RCC 7860 (cell line): ENCODE measurements at places on chromosomes 6 and 20.

GRCh38 chr20:45049904-45050471, 50.9 kb downstream of the KCNS1 start:
- DNase-seq, result no peak

DNA sequence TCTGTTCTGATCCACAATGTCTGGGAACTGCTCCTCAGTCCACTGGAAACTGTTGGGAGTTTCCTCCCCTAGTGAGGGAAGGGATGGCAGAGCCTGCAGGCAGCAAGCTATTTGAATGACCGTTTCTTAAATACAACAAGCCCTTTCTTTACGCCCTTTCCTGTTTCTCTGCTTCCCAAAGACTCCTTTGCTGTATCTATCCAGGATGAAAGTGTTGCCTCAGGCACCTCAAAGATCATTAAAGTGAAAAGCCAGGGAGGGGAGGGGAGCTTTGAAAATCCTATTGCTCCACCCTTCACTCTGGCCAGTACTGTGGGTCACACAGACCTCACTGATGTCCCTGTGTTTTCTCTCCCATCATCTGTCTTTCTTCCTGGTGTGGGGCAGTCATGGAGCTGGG, 213.1 kb downstream of the RNF144B start:
- no peak for DNase-seq

- DNase-seq, result no peak
Measured at GRCh38 chr6:167571550-167571949, 246.7 kb downstream of the TTLL2 start.

- DNase-seq, result peak; percentile 14
Measured at GRCh38 chr6:39166189-39166911, 51.4 kb upstream of the SAYSD1 start.

GRCh38 chr6:100257793-100258395, 206.8 kb downstream of the SIM1 start:
- DNase-seq, result peak; percentile 74

GRCh38 chr20:13017883-13018535, 9.2 kb downstream of the SPTLC3 start:
- no peak for DNase-seq

DNA sequence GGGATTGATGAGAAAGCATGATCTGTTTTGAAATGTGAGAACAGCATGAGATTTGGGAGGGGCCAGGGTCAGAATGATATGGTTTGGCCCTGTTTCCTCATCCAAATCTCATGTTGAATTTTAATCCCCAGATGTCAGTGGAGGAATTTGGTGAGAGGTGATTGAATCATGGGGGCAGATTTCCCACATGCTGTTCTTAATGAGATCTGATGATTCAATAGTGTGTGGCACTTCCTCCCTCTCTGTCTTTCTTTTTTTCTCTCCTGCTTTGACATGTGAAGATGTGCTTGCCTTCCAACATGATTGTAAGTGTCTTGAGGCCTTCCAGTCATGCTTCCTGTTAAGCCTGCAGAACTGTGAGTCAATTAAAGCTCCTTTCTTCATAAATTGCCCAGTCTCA, 1060.3 kb upstream of the CITED2 start:
- peak; percentile 17 for DNase-seq

DNA sequence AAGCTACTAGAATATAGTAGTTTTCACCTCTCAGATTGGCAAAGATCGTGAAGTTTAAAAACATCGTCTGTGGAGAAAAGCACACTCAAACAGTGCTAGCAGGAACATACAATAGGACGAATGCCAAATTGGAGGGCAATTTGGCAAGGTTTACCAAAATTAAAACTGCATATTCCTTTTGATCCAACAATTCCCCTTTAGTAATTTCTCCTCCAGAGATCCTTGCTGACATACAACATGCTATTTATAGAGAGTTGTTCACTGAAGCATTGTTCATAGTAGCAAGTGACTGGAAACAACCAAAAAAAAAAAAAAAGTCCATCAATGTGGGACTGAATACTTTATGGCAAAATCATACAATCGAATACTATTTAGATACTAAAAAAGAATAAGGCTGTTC, 202.2 kb downstream of the ATXN1 start:
- DNase-seq, result no peak

- DNase-seq, result no peak
Measured at GRCh38 chr6:159047891-159048685, 3.3 kb upstream of the TAGAP start.

DNA sequence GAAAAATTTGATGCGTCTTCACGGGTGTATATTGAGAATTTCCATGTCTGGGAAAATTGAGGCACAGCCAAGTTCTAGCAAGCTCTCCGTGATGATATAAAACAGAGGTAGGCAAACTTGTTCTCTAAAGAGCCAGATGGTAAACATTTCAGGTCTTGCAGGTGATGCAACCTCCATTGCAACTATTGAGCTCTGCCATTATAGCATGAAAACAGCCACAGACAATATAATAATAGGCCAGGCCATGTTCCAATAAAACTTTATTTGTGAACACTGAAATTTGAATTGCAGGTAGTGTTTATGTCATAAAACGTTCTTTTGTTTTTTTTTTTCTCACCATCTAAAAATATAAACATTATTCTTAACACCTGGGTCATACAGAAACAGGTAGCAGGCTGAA, 168.2 kb downstream of the ZNF217 start:
- DNase-seq, result no peak

DNA sequence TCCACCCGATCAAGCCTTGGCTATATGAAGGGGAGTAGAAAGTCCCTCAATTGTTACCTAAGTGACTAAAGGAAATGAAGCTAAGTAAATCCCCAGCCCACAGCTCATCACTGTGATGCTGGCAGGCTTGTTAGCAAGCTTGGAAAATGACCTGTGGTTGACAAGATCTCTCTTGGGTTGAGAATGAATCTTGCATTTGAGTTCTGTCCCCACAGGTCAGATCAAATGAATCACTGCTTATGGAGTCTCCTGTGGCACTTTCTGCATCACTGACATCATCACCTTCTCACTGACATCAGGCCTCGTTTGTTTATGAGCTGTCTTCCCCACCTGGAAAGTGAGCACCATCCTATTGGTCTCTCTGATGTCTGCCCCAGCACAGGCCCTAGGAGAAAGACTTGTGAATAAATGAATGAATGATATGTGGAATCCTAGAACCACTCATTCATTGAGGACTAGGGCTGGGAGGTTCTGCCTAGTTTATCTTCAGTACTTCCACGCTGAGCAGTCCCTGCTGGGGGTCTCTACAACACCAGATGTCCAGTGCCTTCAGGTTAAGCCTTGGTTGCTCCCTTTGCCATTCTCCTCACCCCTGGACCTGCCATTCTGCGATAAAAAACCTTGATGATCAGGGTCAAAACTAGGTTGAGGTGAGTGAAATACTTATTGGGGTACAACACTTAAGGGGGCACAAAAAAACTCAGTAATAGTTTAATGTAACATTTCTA, 318.4 kb upstream of the MOCS1 start:
- DNase-seq, result no peak

DNA sequence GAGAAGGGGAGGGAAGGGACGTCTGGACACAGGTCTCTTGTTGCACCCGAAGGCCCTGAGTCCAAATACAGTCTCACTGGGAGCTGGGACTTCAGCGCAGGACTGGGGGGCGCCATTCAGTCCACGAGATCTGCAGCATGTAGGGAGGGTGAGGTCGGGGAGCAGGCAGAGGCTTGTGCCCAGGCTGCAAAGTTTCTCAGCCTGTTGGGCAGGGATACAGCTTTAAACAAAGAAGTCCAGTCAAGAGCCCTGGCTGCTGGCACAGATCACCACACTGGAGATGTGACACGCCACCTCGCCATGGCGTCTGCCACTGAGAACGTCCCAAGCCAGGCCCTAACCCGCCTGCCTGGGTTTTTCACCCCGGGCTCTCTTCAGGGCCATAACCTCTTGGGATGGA, 256.6 kb downstream of the DLL1 start:
- DNase-seq, result no peak

DNA sequence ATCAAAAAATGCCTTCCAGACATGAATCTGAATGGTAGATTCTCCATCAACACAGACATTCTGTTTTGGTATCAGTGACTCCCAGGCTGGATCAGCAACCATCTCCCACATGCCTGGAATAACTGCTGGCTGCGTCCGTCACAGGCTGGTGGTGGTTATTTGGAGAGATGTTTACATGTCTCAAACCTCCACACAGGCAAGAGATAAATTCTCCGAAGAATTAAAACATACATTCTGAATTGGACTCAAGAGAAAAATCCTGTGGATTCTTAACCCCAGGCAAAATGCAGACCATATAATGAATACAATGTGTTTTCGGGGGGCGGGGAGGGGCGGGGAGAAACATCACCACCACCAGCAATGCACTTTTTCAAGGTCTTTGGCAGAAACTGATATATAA, 108.2 kb downstream of the THBS2 start:
- no peak for DNase-seq

GRCh38 chr6:143673669-143674068, 4.1 kb upstream of the PHACTR2 start:
- peak; percentile 66 for DNase-seq

- DNase-seq, result no peak
Measured at GRCh38 chr20:40410028-40410427, 279.0 kb downstream of the MAFB start.

DNA sequence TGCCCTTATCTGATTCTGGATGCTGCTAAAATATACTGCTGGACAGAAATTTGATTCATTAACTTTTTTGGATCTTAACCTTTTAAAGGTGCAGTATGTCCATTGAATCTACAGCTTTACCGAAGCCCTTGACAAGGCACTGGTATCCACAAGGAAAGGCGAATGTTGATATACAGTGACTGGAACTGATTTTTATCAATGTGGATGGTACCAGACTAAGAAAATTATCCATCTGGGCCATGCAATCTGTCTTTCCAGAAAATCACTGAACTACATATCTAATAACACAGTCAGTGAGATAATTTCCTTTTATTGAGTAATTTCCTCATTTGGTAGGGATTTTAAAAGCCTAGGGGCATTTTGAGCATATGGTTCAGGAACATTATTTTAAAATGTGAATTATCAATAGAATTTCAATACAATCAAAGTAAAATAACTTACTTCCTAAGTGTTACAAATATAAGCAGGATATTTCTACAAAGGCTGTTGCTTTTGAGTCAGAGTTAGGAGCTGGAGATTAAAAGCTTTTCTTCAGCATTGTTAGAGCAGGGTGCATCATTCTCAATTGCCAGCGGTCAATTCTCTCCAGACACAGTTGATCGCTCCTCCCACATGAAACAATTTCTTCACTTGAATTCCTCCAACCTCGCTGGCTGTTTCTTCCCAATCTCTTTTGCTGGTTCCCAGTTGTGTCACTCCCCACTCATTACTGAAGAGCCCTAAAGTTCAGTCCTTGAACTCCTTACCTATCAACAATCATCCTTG, 585.3 kb upstream of the FLRT3 start:
- no peak for DNase-seq

DNA sequence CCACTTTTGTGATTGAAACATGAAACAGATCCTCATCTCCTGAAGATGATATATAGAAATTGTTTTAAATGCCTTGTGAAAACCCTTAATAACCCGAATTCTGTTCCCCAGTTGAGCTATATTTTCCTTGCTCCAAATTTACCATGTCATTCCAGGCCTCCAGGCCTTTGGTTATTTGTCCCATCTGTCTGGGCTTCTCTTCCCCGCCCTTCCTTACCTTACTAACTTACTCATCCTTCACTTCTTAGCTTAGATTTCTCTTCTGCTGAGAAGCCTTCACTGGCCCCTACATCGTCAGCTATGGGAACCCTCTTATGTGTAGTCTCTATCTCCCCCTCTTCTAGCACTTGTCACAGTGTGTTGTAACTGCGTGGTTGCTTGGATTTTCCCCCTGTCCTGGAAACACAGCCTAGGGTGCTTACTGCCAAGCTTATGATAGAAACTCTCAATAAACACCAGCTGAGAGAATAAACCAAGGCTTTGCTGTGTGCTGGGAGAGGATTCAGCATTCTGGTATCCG, 68.6 kb downstream of the SGK1 start:
- DNase-seq, result no peak

- DNase-seq, result no peak
Measured at GRCh38 chr20:51565298-51566144, 23.0 kb upstream of the NFATC2 start.

GRCh38 chr6:15770347-15771143, 107.7 kb upstream of the DTNBP1 start:
- no peak for DNase-seq

- DNase-seq, result no peak
Measured at GRCh38 chr6:100237821-100238220, 226.9 kb downstream of the SIM1 start.

DNA sequence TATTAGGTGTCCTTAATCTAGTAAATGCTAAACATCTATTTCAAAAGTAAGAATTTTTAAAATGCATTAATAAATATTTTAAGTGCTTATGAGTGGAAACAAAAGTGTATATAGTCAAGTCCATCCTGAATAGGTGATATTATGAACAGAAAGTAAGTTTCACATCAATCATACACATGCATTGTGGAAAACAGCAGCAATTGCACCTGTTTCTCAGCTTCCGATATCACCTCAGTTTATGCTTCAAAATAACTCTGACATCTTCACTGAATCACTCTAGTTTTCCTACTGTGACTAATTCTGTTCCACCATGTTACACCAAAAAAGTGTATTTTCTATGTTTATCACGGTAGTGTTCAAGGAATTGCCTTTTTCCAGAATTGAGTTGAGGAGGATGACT, 172.6 kb upstream of the MANEA start:
- no peak for DNase-seq

DNA sequence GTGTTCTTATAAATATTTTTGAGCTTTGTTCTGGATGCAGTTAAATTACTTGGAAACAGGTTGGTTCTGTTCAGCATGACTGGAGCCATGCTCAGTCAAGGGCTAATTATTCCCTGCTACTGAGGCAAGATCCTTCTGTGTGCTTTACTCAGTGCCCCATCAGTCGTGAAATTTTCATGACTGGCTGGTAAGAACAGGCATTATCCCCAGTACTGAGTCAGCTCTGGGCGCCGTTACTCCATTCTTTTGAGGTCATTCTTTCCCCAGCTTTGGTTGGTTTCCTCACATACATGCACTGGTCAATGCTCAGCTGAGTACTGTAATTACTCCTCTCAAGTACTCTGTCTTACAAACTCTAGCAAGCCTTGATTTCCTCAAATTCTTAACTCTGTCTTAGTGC, 71.3 kb downstream of the CDKAL1 start:
- peak; percentile 87 for DNase-seq

- peak; percentile 11 for DNase-seq
Measured at GRCh38 chr20:20360464-20360863, 7.4 kb upstream of the INSM1 start.

DNA sequence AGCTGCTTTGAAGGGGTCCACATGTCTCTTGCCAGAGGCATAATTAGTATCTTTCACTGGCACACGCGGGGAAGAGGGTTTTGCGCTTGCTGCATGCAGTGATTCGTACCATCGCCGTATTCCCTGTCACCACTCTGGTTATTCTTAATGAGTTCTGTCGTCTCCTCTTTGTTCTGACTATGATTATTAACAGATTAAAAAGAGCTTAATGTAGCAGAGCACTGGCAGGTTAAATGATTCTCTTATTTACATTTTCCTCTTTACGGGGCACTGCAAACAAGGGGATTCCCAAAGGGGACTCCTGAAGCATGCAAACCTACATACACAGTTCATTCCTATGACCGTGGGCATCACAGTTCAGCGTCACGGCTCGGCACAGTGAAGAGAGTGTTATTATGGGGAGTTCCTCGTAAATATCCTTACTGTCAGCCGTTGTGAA, 204.8 kb downstream of the DTNBP1 start:
- DNase-seq, result no peak
